ENCODE measurements at places on chromosomes 13 and 19.
A peak's percentile ranks its signal among the peaks of the same experiment; 100 is the strongest.

GRCh38 chr13:71754407-71754974 is 112.5 kb downstream of the DACH1 start:
- no peak for DNase-seq

DNA sequence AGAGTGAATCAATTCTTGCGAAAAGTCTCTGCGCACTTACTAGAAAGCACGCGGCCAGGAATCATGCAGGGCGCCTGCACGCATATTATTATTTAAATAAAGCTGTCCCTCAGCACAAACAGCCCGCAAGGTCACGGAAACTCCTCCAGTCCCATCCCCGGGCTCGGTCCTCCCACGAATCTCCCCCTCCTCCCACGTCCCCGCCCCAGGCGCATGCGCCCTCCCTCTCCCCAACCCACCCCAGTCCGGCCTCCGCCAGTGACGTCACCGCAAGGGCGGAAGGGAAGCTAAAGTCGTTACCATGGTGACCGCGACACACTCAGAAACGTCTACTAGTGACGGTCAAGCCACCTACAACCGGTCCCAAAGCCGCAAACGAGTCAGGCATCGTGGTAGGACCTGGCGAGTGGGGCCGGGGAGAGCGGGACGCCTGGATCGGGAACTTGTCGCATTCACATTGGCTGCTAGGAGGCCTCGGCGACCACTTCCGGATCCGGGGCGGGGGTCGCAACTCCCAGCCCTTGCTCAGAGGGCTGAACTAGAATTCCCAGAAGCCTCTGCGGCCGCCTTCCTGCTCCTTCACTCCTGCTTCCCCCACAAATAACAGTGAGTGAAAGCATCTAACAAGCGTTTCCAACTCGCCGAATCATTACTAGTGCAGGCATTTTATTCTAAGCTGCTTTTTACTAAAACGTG is at the start of gene ZSCAN5A:
Gene ZSCAN5A, minus strand, starts transcription at position 459 of the 696 bp plus-strand sequence. CDS start 89,793 bp downstream, outside the sequence.
- peak; percentile 97 for DNase-seq

DNA sequence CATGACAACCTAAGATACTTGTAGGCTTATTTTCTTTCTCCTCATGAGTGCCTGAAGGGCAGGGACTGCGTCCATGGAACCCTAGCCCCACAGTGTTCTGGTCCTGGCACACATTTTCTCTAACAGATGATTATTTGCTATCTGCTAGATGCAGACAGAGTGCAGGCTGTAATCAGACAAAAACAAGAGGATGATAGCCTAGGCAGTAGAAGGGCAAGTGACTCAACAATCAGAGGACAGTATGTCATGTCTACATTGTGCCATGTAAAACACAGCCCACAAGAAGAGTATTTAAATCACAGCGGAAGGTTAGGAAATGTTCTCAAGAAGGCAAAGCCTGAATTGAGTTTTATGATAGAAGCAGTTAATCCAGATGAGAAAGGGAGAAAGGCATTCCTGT is 29.3 kb downstream of the MIPEP start:
- no peak for DNase-seq

GRCh38 chr13:44117351-44117750 is 237.6 kb downstream of the LACC1 start:
- no peak for DNase-seq

DNA sequence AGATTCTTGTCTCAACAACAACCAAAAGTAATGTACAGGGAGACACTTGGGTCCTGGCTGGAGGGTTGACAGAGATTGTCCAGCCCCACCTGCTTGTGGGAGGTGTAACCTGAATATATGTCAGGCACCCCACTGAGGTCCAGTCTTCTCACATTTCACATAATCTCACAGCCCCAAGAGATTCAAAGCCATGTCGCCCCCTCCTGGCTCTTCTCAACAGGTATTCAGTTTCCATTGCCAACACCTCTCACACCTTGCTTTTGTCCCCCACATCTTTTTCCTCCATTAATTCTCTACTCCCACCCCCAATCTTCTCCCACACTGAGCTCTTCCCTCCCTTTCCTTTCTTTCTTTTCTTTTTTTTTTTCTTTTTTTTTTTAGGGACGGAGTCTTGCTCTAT is 11.2 kb downstream of the UNC13A start:
- no peak for DNase-seq

- DNase-seq, result no peak
Observed at GRCh38 chr13:111318386-111318785, 2.1 kb upstream of the TEX29 start.

DNA sequence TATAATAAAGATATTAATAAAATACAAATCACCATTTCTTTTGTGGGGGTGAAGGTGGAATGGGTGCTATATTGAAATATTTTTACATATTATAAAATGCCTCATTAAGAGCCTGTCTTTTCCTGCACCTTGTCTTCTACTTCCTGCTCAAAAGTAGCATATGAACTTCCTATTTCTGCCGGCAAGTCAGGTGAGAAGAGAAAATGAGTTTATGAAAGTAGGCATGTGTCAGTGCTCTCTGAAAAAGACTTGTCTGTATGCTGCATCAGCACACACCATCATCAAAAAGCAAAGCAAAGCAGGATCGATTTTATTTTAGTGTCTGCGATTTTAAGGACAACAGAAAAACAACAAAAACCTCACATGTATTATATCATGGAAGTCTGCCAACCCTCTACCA is 114.2 kb downstream of the RAP2A start:
- no peak for DNase-seq

GRCh38 chr13:42649141-42649540 is 75.2 kb downstream of the TNFSF11 start:
- DNase-seq, result no peak

GRCh38 chr13:31556376-31556775 is 182.9 kb upstream of the RXFP2 start:
- no peak for DNase-seq

DNA sequence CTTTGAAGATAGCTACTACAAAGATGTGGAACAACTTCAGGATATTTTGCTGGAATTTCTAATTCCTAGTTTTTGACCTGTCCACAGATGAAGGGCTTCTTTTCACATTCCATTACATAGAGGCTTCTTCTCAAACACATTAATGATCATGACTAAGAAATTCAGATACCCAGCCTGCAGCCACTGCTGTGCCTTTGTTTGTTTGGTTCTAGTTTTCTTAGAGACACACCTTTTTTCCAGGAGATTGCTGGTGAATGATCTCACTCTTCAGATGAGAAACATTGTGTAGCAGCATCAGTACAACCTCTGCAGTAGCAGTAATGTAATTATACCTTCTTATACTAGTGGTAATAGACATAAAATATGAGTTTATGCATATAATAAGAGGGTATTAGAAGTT is 5.0 kb downstream of the TDRD3 start:
- no peak for DNase-seq

- DNase-seq, result no peak
Observed at GRCh38 chr19:50178859-50179537, 15.9 kb upstream of the IZUMO2 start.

- DNase-seq, result no peak
Observed at GRCh38 chr13:51970349-51970748, 40.9 kb downstream of the ATP7B start.

DNA sequence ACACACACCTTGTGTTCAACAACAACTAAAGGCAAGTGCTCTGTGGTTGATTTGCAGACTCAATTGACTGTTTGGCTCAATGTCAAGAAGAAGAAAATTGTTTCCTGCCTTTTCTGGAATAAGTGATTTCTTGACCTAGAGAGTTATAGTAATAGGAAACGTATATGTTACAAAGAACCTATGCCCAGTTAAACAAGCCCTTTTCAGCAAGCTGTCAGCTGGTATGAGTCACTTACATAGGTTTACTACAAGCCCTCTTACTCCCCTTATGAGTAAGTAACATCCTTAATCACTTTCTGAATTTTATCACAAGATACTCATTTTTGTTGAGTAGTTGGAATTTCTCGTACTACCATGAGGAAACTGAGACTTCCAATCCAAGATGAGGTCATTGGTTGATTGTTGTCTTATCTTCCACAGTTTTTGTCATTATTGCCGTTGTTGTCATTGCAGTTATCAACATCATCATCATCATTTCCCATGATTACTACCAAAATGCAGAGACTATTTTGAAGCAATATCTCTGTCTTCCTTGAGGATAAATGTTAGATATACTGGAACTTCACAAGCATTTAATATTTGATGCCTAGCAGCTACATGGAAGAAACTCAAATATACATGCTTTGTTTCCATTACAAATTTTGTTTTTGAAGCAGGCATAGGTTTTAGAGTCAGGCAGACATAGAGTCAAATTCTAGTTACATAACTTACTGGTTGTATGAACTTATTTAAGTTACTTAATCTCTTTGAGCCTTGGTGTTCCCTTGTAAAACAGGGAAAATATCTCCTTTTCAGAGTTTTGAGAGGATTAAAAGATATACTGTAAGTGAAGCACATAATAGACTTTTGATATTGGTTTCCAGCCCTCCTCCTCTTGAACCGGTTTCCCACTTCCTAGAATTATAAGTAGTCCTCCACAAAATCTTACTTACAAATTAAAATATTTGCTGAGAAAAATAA is 106.0 kb downstream of the RAP2A start:
- DNase-seq, result no peak

All from activated CD4-positive, alpha-beta T cell treated with anti-CD3 and anti-CD28 coated beads, Interleukin-2, amount 50 U/mL, for 48 hours (primary cell).